ENCODE measurements at places on chromosomes 16 and 17. TPM values are rescaled to one million over a fixed set of nuclear protein-coding genes. Genes with fewer than 3 reads are reported as not detected.

The SLC16A11 gene
- polyA plus RNA-seq: not detected

The RNF112 gene
- 33.3 TPM for polyA plus RNA-seq

The MMP25 gene
- polyA plus RNA-seq: not detected

The LIG3 gene
- 29.0 TPM for polyA plus RNA-seq

The OTOP2 gene
- not detected for polyA plus RNA-seq

The PLXDC1 gene
- 13.5 TPM for polyA plus RNA-seq

The OTOA gene
- polyA plus RNA-seq: 1.3 TPM

The PGAP6 gene
- 36.7 TPM for polyA plus RNA-seq
